ENCODE measurements at places on chromosomes 13 and 19. TPM values are rescaled to one million over a fixed set of nuclear protein-coding genes. Genes with fewer than 3 reads are reported as not detected.

GRCh38 chr19:46461537-46461936 is 9.8 kb downstream of the PNMA8A start:
- DNase-seq = peak; percentile 47

GRCh38 chr13:52840066-52840465 is 8.4 kb downstream of the PCDH8 start:
- DNase-seq = no peak

- peak; percentile 8 for DNase-seq
These were observed 30.8 kb upstream of the RFC3 start for GRCh38 chr13:33787051-33787591.

DNA sequence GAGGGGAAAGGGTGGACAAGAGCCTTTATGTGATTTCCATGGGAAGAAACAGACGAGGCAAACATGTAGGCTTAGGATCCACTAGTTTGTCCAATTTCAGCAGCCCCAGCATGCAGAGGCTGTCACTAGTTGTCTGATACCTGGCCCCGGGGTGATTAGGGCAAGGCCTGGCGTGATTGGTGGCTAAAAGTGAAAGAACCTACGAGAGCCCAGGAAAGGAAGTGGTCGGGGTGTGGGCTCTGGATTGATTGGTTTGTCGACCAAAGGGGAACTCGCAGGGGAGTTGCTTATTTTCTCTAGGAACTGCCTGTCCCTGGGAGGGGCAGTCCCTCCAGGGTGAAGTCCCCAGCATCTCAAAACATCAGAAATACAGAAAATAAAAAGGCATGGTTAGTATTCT is 64.2 kb upstream of the UQCRFS1 start:
- DNase-seq = peak; percentile 4

The KBTBD6 gene
- 11.5 TPM for total RNA-seq

DNA sequence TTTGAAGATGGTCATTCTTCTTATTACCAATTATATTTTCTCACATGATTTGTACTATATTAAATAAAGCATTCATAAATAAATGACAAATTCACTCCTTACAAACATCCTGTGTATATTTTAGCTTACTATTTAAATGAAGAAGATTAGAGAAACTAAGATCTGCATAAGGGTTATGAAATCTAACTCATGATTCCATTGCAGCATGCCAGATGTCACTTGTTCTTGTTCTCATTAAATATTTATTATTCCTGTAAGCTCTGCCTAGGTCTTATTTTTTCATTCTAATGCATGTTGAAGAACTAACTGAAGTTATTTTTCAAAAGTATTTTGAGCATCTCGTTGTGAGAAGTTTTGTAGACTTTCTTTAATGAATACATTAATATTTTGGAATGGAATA is 18.3 kb downstream of the NUP58 start:
- no peak for DNase-seq

The ZNF599 gene
- 12.2 TPM for total RNA-seq

DNA sequence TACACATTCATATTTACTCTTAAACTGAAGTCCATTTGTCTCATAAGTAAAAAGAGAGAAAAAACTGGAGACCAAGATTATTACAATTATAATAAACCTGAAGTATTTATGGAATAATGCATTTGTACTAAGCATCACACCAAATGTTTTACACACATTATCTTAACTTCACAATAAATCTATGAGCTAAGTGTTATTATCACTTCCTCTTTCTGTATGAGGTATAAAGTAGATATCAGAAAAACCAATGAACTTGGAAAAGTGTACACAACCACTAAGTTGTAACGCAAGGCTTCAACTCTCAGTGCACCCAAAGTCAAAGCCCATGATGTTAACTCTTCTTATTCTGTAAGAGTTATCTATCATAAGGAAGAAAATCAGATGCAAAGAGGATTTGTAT is 274.7 kb downstream of the FGF14 start:
- DNase-seq = no peak

- DNase-seq = no peak
These were observed 352.5 kb downstream of the DNAJC15 start for GRCh38 chr13:43375797-43376465.

DNA sequence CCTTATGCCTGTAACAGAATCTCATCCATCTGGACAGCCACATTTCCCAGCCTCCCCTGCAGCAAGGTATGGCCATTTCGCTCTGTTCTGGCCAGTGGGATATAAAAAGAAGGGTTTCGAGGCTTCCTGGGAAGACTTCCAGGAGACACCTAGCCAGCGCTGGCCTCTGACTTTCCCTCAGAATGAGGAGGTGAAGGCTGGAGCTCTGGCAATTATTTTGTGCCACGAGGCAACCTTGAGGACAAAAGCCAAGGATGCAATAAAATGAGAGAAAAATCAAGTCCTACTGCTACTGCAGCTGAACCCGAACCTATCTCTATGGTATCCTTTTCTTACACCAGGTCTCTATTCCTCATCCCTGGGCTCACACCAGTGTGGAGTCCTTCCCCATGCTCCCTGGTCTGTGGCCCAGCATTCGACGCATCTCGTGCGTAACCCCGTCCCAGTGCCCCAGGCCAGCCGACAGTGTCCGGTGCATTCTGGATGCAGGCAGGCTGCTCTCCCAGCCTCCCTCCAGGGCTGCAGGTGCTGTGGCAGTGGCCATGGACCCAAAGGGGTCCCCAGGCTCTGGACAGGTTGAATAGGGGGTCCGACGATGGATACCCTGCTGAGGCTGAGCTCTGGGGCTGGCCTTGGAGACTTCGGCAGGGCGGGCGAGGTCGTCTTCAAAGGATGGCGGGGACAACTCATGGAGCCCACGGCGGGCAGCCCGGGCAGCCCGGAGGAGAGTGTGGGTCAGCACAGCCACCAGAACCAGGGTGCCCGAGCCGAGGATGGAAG is 12.2 kb downstream of the TMEM221 start:
- DNase-seq = no peak

The AMER2 gene
- not detected for total RNA-seq

- peak; percentile 75 for DNase-seq
These were observed 22.9 kb upstream of the SHISA2 start for GRCh38 chr13:26074706-26075105.

DNA sequence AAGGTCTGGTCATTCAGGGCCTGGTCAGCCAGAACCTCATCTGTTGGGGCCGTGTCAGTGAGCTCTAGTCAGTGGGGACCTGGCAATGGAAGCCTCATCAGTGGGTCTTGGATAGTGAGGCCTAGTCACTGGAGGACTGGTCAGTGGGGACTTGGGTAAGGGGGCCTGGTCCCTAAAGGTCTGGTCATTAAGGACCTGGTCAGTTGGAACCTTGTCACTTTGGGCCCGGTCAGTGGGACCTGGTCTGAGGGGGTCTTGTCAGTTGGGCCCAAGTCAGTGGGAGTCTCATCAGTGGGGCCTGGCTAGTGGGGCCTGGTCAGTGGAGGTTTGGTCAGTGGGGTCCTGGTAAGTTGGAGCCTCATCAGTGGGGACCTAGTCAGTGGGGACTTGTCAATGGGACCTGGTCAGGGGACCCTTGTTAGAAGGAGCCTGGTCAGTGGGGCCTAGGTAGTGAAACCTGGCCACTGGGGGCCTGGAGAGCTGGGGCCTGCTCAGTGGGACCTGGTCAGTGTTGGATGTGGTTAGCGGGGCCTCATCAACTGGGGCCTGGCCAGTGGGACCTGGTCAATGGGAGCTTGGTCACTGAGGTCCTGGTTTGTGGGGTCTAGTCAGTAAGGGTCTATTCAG is 43.7 kb upstream of the TPM4 start:
- DNase-seq = no peak

- DNase-seq = no peak
These were observed 126.7 kb downstream of the STARD13 start for GRCh38 chr13:33158816-33159215.

- peak; percentile 37 for DNase-seq
These were observed 175.0 kb downstream of the RFC3 start for GRCh38 chr13:33992881-33993336.

DNA sequence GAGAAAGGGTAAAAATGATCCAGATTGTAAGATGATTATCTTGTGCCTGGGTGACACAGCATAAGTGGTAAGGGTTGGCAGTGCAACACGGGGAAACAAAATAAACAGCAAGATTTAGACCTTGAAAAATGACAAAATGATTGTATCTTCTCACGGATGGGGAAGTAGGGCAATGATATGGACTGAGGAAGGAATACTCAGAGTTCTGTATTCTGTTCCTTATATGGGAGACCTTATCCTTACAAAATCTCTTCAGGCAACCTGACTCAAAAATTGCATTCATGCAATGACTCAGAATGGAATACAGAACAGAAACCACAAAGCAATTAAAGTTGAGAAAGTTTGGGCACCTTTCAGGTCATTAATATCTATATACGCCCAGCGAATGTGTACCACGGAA is 149.0 kb downstream of the HS6ST3 start:
- DNase-seq = no peak

GRCh38 chr19:45505151-45505995 is 1.9 kb upstream of the VASP start:
- DNase-seq = no peak

- peak; percentile 62 for DNase-seq
These were observed 463.4 kb downstream of the DIAPH3 start for GRCh38 chr13:59700281-59700680.

The NLRP11 gene
- total RNA-seq = not detected

The ATP12A gene
- not detected for total RNA-seq

GRCh38 chr13:110334841-110335490 is 27.9 kb downstream of the COL4A2 start:
- no peak for DNase-seq

The TTYH1 gene
- not detected for total RNA-seq
